ENCODE measurements at places on chromosomes 1 and 21.
A peak's percentile ranks its signal among the peaks of the same experiment; 100 is the strongest.

- DNase-seq = no peak
Measured at GRCh38 chr1:165580931-165581871, 37.4 kb downstream of the LRRC52 start.

- peak; percentile 34 for DNase-seq
Measured at GRCh38 chr21:25708467-25709065, 26.1 kb downstream of the ATP5PF start.

- DNase-seq = no peak
Measured at GRCh38 chr1:201362906-201363305, 14.6 kb downstream of the TNNT2 start.

DNA sequence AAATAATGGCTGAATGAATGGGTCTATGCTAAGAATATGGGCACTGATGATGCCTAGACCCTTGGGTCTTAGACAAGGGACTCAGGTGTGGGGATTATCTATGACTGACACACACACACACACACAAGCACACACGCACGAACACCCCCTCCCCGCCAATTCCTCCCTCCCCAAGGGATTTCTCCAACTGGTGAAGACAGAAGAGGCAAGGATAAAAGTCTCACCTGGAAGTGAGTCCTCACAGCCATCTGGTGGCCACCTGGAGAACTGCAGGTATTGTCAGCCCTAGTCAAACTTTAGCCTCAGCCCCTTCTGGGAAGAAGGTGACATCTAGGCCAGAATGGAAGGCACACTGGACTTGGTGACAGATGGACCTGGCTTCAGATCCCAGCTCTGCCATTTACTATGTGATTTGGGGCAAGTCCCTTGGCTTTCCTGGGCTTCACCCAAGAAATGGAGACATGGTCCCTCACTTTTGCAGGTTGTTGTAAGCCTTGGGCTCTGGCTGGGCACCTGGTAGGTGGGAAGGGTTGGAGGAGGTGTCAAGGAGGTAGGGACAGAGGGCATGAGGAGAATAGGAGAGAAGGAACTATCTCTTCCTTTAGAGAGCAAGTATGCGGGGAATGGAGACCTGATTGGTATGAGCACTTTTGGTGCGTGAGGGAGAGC is 4.0 kb upstream of the GPR3 start:
- peak; percentile 79 for DNase-seq

DNA sequence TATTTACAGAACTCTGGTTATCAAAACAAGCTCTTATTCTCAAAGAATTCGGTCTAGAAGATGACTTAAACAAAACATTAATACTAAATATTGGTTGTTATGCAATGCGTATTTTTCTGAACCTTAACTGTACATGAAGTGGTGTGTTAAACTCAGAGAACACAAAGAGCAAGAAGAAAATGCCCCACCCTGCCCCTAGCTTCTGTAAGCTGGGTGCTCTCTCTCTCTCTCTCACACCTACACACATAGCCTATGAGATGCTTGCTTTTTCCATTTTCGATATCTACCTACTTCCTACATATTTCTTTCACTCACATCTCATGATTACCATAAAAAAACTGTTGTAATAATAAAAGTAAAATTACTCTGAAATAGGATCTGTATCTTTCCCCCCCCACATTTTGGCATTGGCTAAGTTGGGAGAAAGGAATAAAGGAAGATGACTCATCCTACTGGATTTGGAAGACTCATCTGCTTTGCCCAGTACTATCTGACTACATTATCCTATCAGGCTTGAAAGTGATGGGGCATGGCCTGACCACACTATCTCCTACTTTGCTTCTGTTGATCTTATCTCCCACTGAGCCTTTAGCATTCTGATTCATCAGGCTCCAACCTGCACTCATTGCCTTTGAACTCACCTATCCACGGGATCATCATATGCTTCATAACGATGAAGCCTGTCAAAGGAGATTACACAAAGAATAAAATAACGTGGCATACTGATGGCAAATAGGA is 2.9 kb downstream of the CRYZ start:
- DNase-seq = no peak

GRCh38 chr1:83741348-83741747 is 257.6 kb downstream of the TTLL7 start:
- no peak for DNase-seq

DNA sequence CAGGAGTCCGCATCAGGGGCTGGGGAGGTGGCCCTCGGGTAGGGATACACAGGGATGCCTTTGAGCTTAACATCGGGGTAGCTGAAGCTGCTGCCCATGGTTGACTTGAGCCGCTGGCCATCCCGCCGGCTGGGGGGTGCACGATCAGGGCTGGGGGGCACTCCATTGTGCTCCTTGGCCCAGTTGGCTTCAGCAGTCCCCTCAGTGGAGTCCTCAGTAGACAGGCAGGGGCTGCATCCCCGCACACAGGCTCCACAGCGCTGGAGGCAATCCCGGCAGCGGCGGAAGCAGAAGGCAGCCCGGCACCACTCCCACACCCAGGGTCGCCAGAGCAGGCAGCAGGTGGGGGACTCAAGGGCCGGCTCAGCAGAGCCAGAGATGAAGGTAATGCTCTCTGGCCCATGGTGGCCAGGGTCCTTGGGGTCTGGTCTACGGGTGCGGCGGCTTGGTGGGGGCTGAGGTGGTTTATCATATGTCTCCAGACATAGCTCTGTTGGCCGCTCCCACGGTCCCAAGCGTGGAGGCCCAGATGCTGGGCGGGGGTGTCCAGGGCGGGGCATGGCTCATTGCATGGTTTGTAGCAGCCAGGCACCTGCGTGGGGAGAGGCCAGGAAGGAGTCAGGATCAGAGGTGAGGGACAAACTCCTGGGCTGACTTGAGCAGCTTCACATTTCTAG is 8.3 kb downstream of the KDF1 start:
- no peak for DNase-seq

DNA sequence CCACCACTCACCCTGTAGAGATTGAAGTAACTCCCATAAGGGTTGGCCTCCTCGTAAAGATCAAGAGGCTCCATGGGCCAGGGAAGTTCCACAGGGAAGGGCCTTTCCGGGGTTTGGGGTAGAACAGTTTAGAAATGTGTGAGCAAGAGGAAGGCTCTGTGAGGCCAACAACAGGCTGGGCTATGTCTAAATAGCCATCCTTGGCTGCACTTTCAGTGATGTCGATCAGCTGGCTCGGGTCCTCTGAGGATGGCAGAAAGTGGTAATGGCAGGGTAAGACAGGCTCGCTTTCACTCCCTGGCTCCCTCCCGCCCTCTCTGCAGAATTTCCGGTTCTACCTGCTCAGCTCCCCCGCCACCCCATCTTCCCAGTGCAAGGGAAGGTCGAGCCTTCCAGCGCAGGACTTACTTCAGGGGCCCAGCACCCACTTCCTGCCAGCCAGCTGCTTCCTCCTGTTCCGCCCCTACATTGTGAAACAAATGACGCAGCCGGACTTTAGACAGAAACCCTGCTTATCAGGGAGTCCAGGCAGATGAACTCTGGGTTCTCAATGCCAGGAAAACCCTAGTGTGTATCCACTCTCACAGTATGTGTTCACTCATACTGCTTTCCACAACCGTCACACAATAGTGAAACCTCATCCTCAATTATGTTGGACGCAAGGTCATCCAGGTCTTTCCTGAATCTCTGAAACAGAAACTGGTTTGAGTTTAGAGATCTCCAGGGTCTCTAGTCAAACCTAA is 7.3 kb downstream of the F11R start:
- DNase-seq = peak; percentile 63

DNA sequence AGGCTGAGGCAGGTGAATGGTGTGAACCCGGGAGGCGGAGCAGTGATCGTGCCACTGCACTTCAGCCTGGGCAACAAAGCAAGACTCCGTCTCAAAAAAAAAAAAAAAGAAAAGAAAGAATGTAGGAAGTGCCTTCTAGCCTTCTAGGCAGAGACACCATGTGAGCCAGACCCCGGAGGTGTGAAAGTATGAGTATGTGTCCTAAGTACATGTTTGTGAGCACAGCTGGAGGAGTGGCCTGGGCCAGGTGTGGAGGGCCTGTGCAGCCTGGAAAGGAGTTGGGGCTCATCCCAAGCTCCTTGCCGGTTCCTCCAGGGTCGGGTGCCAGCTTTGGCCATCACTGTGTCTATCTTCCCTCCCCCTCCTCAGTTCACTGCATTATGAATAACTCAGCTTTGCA is 13.0 kb downstream of the SOX13 start:
- DNase-seq = no peak

- DNase-seq = no peak
Measured at GRCh38 chr1:64809309-64809708, 64.4 kb downstream of the RAVER2 start.

- DNase-seq = no peak
Measured at GRCh38 chr1:201656311-201657032, 117.5 kb downstream of the NAV1 start.

DNA sequence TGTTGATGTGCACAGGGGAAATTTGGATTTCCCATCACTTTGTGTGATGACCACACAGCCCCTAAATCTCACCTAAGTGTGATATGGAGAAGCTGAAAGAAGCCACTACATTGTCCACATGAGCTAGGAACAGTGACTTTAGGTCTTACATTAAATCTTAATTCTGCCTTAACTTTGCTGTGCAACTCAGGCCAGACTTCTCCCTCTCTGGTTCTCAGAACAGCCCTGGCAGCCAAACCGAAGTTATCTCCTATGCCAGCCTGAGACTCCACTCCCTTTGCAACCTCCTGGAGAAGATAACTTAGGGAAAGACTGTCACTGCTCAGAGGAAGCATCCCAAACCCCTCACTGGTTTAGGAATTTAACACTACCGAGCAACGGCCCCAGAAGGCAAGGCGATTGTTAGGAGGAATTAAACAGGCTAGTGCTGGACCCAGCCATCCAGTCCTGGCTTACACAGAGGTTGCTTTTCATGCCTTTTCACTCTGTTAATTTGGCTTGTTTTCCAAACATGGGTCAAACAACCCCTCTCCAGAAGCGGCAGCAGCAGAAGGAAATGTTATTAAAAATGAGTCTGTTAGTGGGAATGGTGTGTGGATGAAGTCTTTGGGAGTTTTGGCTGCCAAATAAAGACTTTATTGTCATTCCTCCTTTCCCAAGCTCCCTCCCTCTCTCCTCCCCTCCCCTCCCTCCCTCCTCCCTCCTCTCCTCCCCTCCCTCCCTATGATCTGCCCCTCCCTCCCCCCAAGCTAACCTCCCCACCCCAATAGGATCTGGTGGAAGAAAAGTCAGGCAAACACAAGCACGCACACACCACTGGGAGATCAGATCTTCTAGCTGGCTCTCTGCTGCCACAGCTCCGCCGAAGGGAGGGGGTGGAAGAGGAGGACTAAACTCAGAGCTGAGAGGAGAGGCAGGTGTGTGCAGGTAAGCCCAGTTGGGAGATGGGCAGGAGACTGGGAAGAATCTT is at the start of gene PRELP:
Gene PRELP (plus strand): TSS at position 795 of the 970 bp plus-strand sequence. CDS start 7,379 bp downstream, outside the sequence.
- DNase-seq = no peak

DNA sequence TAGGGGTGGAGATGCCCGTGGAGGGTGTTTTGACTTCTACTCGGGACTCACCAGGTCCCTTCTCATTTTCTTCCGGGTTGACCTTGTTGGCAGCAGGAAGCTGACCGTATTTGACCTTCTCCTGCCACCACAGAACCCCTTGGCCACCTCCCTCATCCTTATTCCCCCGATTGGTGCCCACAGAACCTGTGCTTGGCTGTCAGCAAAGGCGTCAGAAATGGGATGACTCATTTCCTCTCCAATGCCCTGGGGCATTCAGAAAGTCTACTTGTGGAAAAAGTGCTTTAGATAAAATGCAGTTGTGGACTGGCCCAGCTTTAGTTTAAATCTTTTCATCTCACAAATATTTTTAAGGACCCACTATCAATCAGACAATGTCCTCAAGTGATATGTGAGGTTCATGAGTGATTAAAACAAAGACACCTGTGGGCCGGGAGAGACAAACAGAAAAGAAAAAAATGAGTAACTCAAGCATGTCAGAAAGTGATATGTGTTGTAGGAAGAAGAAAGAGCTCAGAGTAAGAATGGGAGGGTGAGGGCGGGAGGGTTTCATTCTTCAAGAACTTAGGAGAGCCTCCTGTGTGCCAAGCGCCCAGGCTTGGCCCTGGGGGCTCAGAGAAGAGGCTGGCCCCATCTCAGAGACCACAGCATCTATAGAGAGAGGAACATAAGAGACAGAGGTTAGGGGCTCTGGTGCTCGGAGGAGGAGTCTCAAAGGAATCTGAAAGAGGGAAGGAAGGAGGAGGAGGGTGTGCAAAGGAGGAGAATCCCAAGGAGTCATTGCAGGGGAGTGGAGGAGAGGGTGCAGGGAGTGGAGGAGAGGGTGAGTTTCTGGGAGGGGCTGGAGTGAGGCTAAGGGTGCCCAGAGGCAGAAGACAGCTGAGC is 221.6 kb upstream of the VAMP3 start:
- no peak for DNase-seq
